ENCODE measurements at places on chromosomes 7 and 10. TPM values are rescaled to one million over a fixed set of nuclear protein-coding genes. Genes with fewer than 3 reads are reported as not detected.

- no peaks in the 10 kb centered on the region for H3K36me3 ChIP-seq
- peaks cover 44% of the 10 kb centered on the region for H3K27me3 ChIP-seq
- no peak for DNase-seq
- H3K4me3 ChIP-seq: no peak overlapping the region
Observed at GRCh38 chr10:114061789-114062188, 18.1 kb downstream of the ADRB1 start.

- no peaks in the 10 kb centered on the region for H3K4me1 ChIP-seq
- H3K36me3 ChIP-seq: no peaks in the 10 kb centered on the region
- DNase-seq: no peak
- no peak overlapping the region for H3K4me3 ChIP-seq
- no peak overlapping the region for H3K27ac ChIP-seq
Observed at GRCh38 chr7:117672453-117672852, 192.6 kb downstream of the CFTR start.

AGR2 gene
- total RNA-seq: not detected

DNA sequence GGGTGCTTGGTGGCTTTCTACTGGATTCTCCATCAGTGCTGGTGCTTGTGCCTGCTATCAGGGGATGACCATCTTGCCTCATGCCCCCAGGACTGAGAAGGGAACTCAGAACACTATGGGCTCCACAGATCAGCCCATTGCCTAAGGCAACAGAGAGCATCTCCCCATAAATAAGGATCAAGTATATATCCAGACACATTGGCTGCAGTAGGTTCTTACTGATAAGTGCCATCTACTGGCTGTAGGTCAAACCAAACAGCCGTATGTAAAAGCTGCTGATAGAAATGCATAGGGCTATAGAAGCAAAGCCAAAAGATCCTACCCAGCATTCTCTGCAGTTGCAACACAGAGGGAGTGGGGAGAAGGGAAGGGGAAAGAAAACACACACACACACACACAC is 153.7 kb downstream of the CDK14 start:
- H3K4me1 ChIP-seq: no peaks in the 10 kb centered on the region
- H3K27me3 ChIP-seq: no peaks in the 10 kb centered on the region
- H3K36me3 ChIP-seq: no peaks in the 10 kb centered on the region
- H3K27ac ChIP-seq: no peak overlapping the region
- no peak for DNase-seq
- H3K4me3 ChIP-seq: no peak overlapping the region

AQP1 gene
- total RNA-seq: 0.21 TPM

- H3K36me3 ChIP-seq: peaks cover 42% of the 10 kb centered on the region
- peaks cover 12% of the 10 kb centered on the region for H3K27me3 ChIP-seq
- H3K4me3 ChIP-seq: no peak overlapping the region
- no peak overlapping the region for H3K27ac ChIP-seq
- no peak for DNase-seq
Observed at GRCh38 chr7:151461096-151461941, 21.4 kb upstream of the CRYGN start.

GPR85 gene
- total RNA-seq: not detected

- peaks cover 15% of the 10 kb centered on the region for H3K27me3 ChIP-seq
- no peaks in the 10 kb centered on the region for H3K4me1 ChIP-seq
- no peaks in the 10 kb centered on the region for H3K36me3 ChIP-seq
- no peak for DNase-seq
- H3K4me3 ChIP-seq: no peak overlapping the region
Observed at GRCh38 chr7:3787717-3788264, 486.7 kb downstream of the SDK1 start.

GRCh38 chr10:132408823-132409666 is 12.0 kb downstream of the PWWP2B start:
- DNase-seq: no peak
- H3K27ac ChIP-seq: no peak overlapping the region
- H3K36me3 ChIP-seq: peaks cover 3% of the 10 kb centered on the region
- H3K27me3 ChIP-seq: no peaks in the 10 kb centered on the region

GRCh38 chr10:71126432-71126831 is 85.9 kb upstream of the UNC5B start:
- no peak overlapping the region for H3K27ac ChIP-seq
- H3K4me1 ChIP-seq: peaks cover 7% of the 10 kb centered on the region
- peaks cover 21% of the 10 kb centered on the region for H3K27me3 ChIP-seq
- no peaks in the 10 kb centered on the region for H3K36me3 ChIP-seq
- H3K4me3 ChIP-seq: no peak overlapping the region

DNA sequence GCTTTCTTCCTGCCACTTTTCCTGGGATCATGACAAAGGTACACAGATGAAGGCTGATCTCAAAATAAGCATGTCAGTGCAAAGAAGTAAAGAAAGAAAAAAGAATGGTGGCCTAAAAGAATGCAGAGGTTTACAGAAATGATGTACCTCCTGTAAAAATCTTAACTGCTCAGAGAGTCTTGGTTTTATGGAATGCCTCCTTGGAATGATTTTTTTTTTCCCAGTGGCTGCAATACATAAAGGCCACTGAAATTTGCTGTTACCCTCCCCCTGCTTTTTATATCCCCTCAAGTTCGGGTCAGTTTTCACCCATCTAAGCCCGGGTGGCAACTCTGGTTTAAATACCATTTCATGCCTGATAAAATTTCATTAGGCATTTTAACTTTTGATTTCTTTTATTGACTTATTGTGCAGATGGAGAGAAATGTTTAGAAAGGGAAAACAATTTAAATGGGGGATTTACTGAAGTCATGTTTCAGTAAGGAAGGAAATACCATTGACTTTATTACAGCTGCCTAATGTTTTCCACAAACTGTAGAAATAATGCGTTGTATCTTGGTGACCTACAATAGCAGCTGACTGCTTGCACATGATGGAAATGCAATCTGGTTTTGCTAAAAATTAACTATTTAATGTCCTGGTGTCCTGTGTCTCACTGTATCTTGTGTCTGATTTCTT is 102.5 kb downstream of the SAMD9 start:
- no peak overlapping the region for H3K4me3 ChIP-seq
- peaks cover 8% of the 10 kb centered on the region for H3K4me1 ChIP-seq
- peaks cover 2% of the 10 kb centered on the region for H3K27me3 ChIP-seq
- no peaks in the 10 kb centered on the region for H3K36me3 ChIP-seq
- DNase-seq: no peak

- peaks cover 59% of the 10 kb centered on the region for H3K4me1 ChIP-seq
- H3K4me3 ChIP-seq: no peak overlapping the region
- no peak for DNase-seq
Observed at GRCh38 chr7:21939136-21939857, 6.4 kb downstream of the CDCA7L start.

DNA sequence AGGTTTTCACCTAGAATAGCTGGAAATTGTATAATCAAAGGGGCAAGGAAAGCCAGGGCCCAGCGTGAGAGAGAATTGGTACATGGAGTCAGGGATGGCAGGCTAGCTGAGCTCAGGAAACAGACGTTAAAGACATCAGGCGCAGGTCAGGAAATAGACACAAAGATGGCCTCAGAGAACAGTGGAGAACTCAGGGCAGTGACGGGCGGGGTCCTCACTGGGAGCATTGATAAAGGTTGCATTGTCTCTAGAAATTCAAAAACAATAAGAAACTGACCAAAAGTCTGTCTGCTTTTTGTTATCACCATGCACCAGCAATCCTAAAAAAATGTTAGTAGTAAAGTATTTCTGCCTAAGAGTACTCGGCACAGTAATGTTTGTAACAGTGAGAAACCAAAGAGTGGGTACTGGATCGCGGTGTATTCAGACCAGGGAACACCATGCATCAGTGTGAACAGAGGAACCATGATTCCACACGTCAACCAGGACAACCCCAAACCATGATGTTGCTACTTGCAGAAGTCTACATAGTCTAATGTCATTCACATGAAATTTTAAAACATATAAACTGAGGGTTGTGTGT is 81.9 kb upstream of the AUTS2 start:
- no peak overlapping the region for H3K27ac ChIP-seq
- no peaks in the 10 kb centered on the region for H3K4me1 ChIP-seq
- no peaks in the 10 kb centered on the region for H3K36me3 ChIP-seq
- DNase-seq: no peak
- H3K27me3 ChIP-seq: no peaks in the 10 kb centered on the region
- H3K4me3 ChIP-seq: no peak overlapping the region

GRCh38 chr10:11639849-11640764 is 28.7 kb upstream of the USP6NL start:
- no peak for DNase-seq
- no peak overlapping the region for H3K27ac ChIP-seq
- H3K27me3 ChIP-seq: peaks cover 33% of the 10 kb centered on the region
- peaks cover 4% of the 10 kb centered on the region for H3K4me1 ChIP-seq

- H3K27me3 ChIP-seq: no peaks in the 10 kb centered on the region
- H3K4me3 ChIP-seq: no peak overlapping the region
- no peaks in the 10 kb centered on the region for H3K36me3 ChIP-seq
- no peaks in the 10 kb centered on the region for H3K4me1 ChIP-seq
- DNase-seq: no peak
Observed at GRCh38 chr7:48901966-48902365, 22.4 kb upstream of the CDC14C start.

DNA sequence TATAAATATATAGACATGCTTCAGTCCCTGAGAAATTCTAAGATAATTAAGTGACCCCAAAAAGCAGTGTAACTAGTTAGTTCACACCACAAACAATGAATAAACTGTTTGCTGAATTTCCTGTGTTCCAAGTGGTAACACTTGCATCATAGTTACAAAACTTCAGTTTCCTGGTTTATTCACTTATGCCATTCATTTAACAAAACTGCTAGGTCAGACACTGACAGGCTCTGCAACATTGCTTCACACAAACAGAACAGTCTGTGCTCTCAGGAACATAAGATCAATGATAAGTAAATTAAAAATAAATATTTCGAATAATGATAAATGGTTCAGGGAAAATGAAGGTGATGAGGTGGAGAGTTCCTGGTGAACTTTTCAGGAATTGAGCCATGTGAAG is 133.3 kb upstream of the NAMPT start:
- H3K36me3 ChIP-seq: peaks cover 1% of the 10 kb centered on the region
- H3K4me3 ChIP-seq: no peak overlapping the region
- peaks cover 5% of the 10 kb centered on the region for H3K4me1 ChIP-seq
- DNase-seq: no peak
- peaks cover 9% of the 10 kb centered on the region for H3K27me3 ChIP-seq

DNA sequence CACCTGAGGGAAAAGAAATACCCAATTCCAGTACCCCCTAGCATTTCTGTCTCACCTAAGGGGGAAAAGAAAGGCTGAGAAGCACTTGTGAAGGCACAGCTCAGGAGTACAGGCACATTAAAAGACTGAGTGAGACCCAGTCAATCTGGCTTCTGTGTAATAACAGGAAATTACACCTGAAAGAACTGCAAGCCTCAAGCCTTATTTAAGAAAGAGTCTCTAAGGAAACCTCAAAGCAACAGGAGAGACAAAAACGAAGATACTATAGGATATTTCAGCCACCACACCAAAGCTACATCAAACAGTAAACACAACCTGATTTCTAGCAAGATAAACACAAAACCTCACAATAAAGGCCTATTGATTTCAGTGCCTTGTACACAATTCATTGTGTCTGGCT is 69.6 kb upstream of the CDK1 start:
- H3K27ac ChIP-seq: peak overlapping the region; percentile 77
- H3K4me1 ChIP-seq: peaks cover 50% of the 10 kb centered on the region
- H3K36me3 ChIP-seq: peaks cover 48% of the 10 kb centered on the region
- no peaks in the 10 kb centered on the region for H3K27me3 ChIP-seq

GRCh38 chr7:444606-445005 is 75.0 kb downstream of the PDGFA start:
- no peak overlapping the region for H3K4me3 ChIP-seq
- no peaks in the 10 kb centered on the region for H3K4me1 ChIP-seq
- H3K27me3 ChIP-seq: peaks cover 2% of the 10 kb centered on the region

- no peak overlapping the region for H3K4me3 ChIP-seq
- no peaks in the 10 kb centered on the region for H3K27me3 ChIP-seq
- no peaks in the 10 kb centered on the region for H3K4me1 ChIP-seq
- no peak for DNase-seq
- H3K27ac ChIP-seq: no peak overlapping the region
Observed at GRCh38 chr7:113366122-113366521, 247.8 kb upstream of the SMIM30 start.

DNA sequence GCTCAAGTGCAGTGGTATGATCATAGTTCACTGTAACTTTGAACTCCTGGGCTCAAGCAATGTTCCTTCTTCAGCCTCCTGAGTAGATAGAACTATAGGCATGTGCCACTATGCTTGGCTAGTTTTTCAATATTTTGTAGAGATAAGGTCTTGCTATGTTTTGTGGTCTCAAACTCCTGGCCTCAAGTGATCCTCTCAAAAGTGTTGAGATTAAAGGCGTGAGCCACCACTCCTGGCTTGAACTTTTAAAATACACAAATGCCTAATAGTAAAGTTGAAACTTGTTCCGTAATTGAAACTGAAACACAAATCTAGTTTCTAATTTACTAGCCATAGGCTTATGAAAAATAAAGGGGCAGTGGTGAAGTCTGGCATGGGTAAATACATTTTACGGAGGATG is 65.7 kb downstream of the AP3M1 start:
- peaks cover 31% of the 10 kb centered on the region for H3K36me3 ChIP-seq
- H3K4me1 ChIP-seq: peaks cover 16% of the 10 kb centered on the region
- no peak overlapping the region for H3K27ac ChIP-seq
- no peak for DNase-seq
- no peak overlapping the region for H3K4me3 ChIP-seq
- H3K27me3 ChIP-seq: no peaks in the 10 kb centered on the region

GRCh38 chr10:89241486-89242344 is 9.9 kb downstream of the LIPA start:
- no peak overlapping the region for H3K27ac ChIP-seq
- H3K27me3 ChIP-seq: no peaks in the 10 kb centered on the region
- peaks cover 10% of the 10 kb centered on the region for H3K36me3 ChIP-seq
- H3K4me3 ChIP-seq: no peak overlapping the region
- DNase-seq: no peak

DNA sequence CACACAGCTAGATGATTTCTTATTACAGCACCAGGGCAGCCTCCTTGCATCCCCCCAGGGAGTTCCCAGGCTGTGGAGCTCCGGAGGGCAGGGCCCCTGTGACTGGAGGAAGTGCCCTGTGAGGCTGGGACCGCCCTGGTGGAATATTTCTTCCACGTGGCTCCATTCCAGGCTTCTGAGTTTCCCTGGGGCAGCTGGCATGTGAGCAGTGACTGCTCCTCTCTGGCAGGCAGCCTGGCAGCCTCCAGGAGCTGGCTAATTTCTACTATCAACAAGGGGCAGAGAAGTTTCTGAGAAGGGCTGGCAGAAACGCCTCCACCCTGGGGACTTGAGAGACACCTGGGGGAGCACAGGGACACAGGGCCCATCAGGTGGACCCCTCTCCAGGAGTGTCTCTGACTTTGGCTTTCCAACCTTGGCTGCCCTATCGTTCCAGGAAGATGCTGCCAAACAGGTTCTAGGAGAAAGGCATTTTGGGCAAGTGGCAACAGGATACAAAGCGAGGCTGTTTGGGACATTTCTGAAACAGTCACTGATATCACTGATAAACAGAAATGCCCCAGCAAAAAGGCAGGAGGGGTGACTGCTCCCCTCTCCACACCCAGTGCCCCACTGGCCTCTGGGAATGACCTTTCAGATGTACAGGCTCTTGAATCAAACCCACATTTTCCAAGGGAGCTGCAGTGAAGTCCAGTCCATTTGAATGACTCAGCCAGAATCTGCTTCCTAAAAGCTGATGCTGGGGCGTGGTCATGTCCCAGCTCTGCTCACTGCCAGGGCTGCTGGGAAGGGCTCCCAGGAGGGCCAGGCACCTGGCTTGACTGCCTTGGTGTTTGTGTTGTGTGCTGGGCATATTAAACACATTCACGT is 16.1 kb downstream of the MYOF start:
- H3K27ac ChIP-seq: no peak overlapping the region
- no peak for DNase-seq
- H3K27me3 ChIP-seq: no peaks in the 10 kb centered on the region
- no peak overlapping the region for H3K4me3 ChIP-seq
